Stimulated activated CD8-positive, alpha-beta memory T cell treated with anti-CD3 and anti-CD28 coated beads, Interleukin-4, amount 100 ng/mL, for 1 hour (primary cell): ENCODE measurements at places on chromosomes 3 and 15.

DNA sequence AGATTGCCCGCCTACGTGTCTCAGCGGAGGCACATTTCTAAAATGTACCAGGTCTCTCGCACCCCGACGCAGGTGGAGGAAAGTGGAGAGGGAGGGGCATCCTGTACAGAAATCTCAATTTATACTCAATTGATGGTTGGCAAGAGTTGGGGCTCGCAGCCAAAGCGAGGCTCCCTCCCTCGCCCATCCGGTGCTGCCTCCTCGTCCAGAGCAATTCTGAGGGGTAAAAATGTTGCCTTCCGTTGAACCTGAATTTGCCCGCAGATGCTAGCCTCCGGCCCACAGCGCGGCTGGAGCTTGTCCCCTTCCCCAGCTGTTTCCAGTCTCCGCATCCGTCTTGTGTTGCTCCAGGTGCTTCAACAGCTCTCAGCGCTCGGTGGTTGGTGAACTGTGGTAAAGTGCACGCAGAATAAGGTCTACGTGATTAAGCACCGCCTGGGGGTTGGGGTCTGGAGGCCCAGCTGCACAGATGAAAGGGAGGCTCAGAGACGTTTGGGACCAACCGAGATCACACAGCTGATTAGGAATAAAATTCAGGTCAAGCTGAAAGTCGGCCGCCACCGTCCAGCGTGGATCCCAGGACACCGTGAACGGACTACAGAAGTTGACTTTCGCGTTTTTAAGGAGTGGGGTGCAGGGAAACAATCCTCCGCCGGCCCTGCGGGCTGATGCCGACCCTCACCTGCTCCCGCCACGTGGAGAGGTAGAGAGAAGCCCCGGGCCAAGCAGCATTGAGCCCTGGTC lies 846 bp upstream of the POLG start:
- no peak for DNase-seq

GRCh38 chr15:69315402-69316110 lies 16.8 kb downstream of the PAQR5 start:
- DNase-seq = no peak

GRCh38 chr15:31195871-31196270 lies 94.3 kb upstream of the TRPM1 start:
- no peak for DNase-seq

DNA sequence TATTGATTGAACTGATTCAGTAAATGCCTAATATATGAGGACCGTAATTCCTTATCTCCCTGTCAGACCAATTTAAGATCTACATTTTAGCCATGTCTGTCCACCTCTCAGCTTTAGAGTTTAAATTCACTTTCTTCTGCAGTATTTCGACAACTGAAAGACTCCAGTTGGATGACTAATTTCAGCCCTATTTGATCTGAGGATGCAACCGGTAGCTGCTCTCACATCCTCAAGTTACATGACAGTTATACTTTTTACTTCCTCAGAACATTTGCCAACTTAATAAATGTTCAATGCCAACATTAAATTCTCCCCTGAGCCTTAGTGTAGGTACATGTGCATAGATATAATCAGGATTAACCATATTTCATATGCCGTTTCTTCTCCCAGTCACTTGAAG lies 2.5 kb upstream of the HHLA2 start:
- no peak for DNase-seq

- DNase-seq = no peak
These were observed 30.3 kb upstream of the C15orf39 start for GRCh38 chr15:75171408-75171807.

- no peak for DNase-seq
These were observed 220.0 kb downstream of the TBL1XR1 start for GRCh38 chr3:176977331-176977730.

GRCh38 chr3:15427981-15428380 lies 583 bp downstream of the EAF1 start:
- no peak for DNase-seq

DNA sequence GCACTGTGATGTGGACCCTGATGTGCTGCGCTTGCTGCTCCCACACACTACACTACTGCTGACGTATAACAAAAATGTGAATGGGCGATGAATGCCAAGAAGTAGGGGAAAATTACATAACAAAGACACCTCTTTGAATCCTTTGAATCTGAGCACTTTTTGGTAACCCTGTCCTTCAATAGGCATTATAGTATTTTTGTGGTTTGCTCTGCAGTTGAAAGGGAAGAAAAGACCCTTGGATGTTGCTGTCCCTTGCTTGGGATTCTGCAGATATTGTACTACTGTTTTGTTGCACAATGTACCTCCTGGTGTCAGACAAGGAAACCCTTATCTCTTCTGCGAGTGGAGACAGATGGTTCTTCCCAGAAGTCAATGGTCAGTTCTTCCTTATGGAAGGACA lies 124.8 kb upstream of the UBE3A start:
- DNase-seq = no peak

- no peak for DNase-seq
These were observed 28.5 kb downstream of the ACKR4 start for GRCh38 chr3:132625613-132626012.

GRCh38 chr15:58146749-58147148 lies 8.6 kb downstream of the AQP9 start:
- DNase-seq = no peak

DNA sequence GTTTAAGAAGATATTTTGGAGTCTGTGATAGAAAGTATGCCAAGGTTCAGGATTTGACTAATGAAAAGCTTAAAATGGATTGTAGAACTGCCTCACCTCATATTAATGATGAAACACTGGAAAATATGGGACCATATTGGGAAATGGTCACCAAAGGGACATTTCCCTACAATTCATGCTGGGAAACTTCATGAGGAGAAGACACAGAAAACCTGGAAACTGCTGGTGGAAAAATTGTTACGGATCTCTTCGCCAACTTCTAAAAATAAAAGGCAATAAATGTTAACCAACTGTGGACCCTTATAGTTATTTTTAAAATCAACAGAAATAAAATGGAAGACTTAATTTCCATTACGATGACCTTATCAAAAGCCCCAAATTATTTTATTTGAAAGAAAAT lies 97.6 kb upstream of the FRMD4B start:
- DNase-seq = no peak

DNA sequence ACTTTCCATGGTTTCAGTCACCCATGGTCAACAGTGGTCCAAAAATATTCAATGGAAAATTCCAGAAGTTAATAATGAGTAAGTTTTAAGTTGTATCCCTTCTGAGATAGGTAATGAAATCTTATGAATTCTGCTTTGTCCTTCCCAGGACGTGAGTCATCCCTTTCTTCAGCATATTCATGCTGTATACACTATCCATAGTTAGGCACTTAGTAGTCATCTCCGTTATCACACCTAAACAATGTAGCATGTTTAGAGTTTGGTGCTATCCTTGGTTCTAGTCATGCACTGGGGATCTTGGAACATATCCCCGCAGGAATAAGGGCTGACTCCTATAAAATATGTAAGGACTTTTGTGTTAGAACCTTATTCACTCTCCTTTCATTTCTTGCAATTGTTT lies 153.2 kb downstream of the UNC13C start:
- no peak for DNase-seq

GRCh38 chr15:64979252-64979710 lies 10.4 kb downstream of the SPG21 start:
- DNase-seq = no peak

DNA sequence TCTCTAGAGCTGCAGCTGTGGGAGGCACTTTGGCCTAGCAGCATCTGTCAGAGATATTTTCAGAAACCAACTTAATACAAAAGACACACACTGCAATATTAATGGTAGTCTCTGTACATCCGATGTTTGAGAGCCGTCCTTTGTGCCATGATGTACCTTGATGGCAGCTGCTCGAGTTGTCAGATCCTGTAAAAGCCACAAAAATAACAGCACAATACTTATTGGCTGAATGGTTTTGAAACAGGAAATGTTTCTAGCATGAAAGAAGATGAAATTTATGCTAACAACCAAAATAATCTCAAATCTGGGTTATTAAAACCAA lies 445.5 kb upstream of the TBL1XR1 start:
- no peak for DNase-seq

DNA sequence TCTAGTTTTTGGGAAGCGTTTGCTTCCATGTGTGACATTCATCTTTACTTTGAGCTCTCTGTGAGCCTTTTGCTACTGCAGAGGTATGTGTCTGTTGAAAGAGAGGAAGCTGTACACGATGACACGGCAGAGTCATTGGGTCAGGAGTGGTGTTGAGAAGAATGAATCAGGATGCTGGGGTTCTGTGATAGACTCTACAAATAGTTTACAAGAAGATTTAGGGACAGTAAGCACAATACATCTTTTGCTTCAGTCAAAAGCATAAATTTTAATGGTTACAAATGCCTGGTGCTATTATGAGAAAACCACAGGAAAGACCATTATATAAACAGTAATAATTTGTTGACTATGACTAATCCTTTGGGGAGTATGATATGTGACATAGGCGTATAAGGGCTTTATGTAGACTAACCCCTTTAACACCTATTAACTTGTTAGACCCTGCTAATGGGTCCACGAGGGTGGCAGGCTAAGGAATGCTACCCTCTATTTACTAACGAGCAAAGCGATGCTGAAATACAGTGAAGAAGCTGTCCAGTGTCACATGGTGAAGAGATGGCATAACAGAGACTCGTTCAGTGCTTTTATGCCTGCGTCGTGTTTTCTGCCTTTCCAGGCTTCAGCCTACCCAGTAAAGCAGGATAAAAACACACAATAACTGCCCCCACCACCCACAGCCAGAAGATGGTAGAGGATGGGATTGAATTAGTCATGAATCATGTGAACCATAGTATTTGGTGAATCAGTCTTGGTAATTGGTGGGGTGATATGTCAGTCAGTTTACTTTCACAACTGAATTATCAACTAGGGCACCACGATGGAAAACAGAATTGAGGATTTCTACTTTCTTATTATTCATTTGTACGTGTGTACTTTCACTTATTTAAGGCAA lies 118.8 kb downstream of the LPP start:
- DNase-seq = no peak

DNA sequence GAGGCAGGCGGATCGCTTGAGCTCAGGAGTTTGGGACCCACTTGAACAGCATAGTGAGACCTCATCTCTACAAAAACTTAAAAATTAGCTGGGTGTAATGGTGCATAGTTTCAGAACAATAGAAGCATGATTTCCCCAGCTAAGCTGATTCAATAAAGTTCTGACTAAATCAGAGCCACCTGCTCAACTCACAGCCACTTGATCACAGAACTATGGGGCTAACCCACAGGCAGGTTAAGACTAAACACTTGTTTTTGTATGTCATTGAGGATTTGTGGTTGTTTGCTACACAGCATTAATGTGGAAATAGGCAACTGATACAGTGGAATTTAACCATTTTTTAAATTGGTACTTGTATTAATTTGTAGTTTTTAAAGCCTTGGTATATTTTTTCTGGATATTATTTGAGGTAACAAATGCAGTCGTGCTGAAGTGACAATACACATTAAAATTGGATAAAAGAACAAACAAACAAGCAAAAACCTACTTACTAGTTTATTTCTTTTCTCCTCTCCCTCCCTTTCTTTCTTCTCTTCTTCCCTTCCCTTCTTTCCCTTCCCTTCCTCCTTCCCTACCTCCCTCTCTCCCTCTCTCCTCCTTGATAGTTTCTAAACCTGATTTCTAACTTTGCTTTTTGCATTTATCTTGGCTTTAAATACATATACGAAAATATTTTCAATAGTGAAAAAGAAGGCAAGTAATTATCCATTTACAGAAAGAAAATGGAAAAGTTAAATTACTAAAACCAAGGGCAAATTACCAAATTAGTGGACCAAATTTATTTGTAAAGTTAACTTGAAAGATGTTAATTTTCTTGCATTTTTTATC lies 32.1 kb downstream of the OXSM start:
- DNase-seq = no peak

- no peak for DNase-seq
These were observed 2.3 kb upstream of the VPS18 start for GRCh38 chr15:40891810-40892446.

- no peak for DNase-seq
These were observed 20.5 kb upstream of the APEH start for GRCh38 chr3:49653621-49654020.

DNA sequence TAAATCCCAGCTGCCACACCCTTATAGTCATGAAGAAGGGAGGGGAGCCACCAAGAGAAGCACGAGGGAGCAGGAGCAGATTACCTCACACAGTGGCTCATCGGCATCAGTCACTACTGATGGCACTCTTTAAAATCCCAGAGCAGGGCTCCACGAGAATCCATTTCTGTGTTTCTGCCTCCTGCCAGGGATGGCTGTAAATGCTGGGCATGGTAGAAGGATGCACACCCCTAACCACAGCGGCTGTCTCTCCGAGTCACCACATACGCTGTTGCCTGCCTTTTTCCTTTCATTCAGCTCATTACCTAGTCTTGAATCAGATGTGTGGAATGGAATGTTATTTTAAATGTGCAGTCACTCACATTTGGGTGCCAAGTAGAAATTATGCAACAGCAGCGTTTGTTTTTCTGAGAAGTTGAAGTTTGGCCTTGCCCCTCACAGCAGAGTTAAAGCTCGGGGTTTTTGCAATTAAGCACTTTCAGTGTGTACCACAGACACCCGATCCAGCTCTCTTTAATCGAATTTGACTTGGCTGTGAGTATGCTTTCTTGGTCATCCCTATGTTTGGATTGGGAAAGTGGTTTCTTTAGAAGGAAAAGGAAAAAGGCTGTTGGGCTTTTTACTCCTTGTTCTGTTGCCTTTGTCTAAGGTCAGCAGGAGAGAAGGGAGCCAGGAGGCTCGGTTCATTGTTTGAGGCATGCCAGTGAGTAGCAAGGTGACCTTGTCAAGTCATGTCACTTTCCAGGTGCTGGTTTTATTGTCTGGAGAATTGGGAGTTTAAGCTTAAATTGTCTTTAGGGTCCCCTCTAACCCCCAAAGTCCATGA lies 284.2 kb upstream of the TPM1 start:
- DNase-seq = no peak

DNA sequence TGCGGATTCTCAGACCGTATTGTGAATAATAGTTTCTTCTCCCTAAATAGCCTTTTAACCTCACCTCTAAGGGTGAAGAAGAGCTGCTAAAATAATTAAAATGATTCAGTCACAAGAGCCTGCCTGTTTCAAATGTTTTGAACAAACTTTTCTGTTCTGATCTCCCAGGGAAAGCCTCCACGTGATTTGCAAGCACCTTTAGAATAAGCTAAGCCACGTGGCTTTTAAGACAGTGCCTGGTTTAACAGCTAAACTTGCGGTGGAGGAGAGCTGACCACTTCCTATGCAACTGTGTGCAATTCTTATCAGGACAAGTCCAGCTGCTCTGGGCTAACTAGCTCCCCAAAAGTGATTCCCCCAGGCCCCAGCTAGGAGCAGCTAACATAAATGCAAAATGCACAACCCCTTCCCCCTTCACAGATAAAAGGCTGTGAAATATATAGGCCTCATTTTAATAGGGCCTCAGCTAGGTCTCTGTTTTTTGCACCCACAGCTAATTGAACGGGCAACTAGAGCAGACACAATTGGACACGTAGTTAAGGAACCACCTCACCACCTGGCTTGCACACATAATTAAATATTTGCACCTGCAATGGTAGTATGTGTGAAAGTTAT lies 401.2 kb upstream of the NR2F2 start:
- DNase-seq = no peak

GRCh38 chr3:66885326-66886000 lies 112.6 kb upstream of the KBTBD8 start:
- no peak for DNase-seq

GRCh38 chr3:152346058-152346457 lies 77.3 kb downstream of the MBNL1 start:
- DNase-seq = no peak

GRCh38 chr15:72511536-72511935 lies 37.4 kb downstream of the ARIH1 start:
- no peak for DNase-seq
